Stimulated activated CD4-positive, alpha-beta T cell treated with anti-CD3 and anti-CD28 coated beads, Interleukin-1b, Interleukin-23, amount 100 ng/mL, for 4 hours (primary cell): ENCODE measurements at places on chromosomes 16 and 17.

GRCh38 chr17:83186226-83186625 lies 106.8 kb downstream of the METRNL start:
- no peak for DNase-seq

- no peak for DNase-seq
These were observed 16.5 kb downstream of the CNTNAP1 start for GRCh38 chr17:42698736-42699414.

DNA sequence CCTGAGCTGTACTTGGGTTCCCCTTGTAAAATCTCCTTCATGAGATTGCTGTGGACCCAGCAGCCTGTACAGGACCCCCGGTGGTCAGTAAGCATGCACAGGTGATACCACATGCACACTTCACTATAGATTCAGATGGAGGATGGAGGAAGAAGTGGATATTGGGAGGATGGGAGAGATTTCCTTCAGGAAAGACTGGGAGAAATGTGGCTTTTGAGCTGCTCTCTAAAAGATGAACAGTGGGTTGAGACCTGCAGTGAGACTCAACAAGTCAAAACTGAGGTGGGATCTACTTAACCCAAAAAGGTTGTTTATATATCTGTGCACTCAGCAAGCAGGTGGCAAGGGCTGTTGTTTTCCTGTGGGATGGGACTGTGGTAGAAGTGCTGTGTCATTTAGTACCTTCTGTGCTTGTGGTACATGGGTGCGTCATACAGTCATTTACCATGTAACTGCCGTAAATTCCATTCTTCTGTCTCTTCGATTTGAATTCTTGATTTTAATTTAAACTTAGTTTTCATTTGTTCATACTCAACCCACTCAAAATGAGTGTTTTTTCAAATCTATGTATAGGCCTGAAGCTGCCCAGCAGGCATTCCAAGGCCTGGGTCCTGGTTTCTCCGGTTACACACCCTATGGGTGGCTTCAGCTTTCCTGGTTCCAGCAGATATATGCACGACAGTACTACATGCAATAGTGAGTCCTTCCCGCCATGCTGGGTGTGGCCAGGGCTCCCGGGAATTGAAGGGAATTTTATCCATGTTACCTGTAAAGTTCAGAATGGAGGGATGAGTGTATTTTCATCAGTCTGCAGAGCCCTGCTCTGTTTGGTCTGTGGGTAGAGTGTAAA lies 6.9 kb downstream of the HERPUD1 start:
- DNase-seq, result no peak

DNA sequence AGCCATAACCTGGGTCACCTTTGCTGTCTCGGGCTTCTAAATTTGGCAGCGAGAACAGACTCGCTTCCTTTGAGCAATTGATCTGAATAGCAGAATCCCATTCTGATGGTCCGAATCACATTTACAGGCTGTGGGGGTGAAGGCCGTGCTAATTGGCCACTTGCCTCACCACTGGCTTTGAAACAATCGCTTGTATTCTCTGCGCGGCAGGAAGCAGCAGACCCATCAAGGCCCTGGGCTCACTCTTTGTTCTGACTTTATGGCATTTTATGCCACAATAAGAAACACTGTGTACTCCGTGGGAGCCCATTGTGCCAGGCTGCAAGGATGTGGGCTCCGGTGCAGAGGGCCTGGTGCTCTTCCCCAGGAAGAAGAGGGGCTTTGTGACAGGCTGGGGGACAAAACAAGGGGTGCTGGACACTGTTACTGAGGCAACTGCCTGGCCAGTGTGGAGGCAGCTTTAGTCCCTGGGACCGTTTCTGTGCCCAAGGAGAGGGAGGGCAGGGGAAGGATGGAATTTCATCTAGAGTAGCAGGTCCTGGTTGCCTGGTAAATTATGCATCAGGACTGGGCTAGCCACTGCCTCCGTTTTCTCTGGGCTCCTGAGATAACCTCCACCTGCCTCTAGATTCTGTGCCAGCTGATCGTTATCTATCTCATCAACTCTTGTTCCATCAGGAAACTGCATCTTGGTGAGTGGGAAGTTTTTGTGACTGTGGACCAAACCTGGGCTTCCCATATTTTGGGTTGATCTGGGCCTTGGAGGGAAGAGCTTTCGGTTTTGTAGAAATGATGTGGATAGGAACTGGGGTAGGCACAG lies 78.5 kb downstream of the MRC2 start:
- no peak for DNase-seq

DNA sequence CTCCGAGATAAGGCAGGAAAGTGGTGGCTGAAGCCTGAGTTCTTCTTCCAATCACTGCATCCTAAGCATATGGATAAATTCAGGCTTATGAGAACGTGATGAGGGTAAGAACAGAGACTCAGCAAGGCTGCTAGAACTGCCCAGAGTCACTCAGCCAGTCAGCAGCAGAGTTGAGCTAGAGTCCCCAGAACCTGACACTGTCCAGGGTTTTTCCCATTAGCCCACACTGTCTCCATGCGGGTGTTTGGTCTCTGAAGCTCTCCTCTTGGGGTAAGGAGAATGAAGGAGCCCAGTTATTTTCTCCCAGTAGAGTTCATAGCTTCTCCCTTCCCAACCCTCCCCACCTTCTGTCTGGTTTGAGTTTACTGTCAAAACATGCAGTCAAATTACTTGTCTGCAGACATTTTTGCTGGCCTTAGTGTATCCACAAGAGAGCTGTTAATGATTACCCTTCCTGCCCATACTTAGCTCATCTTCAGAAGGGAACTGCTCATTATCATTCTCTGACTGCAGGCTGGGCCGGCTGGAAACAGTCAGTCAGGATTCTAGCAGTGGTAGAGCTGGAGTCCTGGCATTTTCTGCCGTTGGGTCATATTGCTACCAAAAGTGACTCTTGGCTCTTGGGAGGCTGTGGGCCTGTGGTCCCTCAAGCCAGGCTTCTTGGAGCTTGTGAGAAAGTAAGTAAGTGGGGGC lies 460.0 kb downstream of the HS3ST3B1 start:
- DNase-seq, result no peak

- no peak for DNase-seq
These were observed 3.3 kb downstream of the CISD3 start for GRCh38 chr17:38733282-38733981.

GRCh38 chr17:7590743-7591142 lies 849 bp upstream of the SOX15 start:
- DNase-seq, result no peak

- no peak for DNase-seq
These were observed 67.8 kb upstream of the SOX9 start for GRCh38 chr17:72053036-72053435.

DNA sequence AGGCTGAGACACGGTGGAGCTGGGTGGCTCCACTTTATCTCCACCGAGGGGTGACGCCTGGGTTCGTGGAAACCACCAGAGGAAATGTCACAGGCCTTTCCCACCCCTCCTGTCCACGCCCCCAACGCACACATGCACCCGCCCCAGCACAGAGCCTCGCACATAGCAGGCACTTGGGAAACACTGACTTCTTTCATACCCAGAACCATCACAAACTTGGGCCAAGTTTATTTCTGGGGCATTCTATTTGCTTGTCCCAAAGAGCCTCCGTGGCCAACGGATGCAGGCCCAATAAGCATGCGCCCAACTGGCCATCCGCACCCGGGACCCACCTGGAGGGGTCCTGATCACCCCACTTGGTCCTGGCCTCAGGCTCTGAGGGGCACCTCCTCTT lies 3.3 kb downstream of the BCAR1 start:
- no peak for DNase-seq

- no peak for DNase-seq
These were observed 40.5 kb upstream of the HS3ST3A1 start for GRCh38 chr17:13642188-13642587.

- no peak for DNase-seq
These were observed 130.0 kb downstream of the CYB561 start for GRCh38 chr17:63316100-63316499.

GRCh38 chr17:13490427-13490826 lies 111.3 kb downstream of the HS3ST3A1 start:
- DNase-seq, result no peak

DNA sequence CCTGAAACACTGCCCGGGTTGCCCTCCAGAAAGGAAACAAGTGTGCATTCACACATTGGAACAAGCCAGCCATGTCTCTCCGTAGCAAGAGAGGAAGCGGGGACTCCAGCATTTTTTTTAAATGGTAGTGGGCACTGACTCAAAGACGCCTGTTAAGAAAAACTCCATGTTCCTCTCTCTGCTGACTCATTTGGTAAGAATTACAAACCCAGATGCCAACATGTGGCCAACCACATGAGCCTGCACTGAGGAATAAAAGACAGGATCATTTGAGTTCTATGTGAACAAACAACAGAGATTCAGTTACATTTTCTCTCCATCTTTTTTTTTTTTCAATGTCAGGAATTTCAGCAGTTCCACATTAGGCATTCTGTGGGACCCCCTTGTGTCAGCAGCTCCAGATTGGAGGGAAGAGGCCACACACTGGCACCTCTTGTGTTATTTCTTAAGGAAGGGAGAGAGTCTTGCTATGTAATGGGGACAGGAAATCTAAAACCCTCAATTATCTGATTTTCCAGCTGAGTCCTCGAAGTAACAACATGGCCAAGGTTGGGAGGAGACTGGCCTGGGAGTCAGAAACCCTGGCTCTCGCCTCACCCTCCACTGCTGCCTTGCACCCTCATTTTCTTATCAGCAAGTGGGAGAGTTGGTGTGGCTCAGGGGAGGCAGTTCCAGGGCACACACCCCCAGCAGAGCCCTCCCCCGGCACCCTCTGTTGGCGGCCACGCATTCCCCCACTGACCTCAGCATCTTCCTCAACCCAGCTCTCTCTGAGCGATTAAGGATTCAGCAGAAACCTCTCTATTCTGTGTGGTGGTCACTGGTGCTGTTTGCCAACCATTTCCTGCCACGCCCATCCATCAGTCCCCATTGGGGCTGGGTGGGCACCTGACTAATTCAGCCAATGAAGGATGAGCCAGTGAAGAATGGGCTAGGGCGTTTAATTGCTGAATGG lies 173.0 kb downstream of the FOXL1 start:
- no peak for DNase-seq

- no peak for DNase-seq
These were observed 19.3 kb downstream of the ITGAL start for GRCh38 chr16:30491744-30492308.

- peak; percentile 49 for DNase-seq
These were observed 28.7 kb downstream of the ACSF3 start for GRCh38 chr16:89122322-89122851.

- DNase-seq, result no peak
These were observed 66.6 kb upstream of the CHMP6 start for GRCh38 chr17:80924807-80925610.

GRCh38 chr16:78549366-78549765 lies 449.9 kb downstream of the WWOX start:
- no peak for DNase-seq

DNA sequence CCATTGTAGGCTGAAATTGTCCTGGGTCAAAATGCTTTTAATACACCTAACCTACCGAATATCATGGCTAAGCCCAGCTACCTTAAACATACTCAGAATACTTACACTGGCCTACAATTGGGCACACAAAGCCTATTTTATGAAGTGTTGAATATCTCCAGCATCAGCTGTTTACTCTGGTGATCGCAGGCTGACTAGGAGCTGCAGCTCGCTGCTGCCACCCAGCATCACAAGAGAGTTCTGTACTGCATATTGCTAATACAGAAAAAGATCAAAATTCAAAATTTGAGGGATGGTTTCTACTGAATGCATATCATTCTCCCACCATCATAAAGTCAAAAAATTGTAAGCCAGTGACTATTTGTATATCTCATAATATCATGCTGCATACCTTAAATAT lies 55.3 kb downstream of the ULK2 start:
- DNase-seq, result no peak

DNA sequence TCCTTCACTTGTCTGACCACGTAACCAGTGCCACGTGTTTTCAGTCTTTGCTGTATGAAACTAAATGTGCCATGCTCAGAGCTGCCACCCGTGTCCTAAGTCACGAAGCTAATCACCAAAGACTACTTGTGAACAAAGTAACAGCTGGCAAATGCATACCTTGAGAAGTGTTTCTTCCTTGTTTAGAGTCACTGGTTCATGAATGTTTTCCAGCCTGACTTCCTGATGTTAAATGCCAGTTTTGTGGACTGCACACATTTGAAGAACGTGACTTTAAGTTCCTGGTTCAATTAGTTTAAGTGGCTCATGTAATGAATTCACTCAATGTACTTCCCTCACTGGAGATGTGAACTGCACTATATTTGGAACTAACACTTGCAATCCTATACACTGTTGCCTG lies 19.9 kb upstream of the KPNB1 start:
- DNase-seq, result no peak

DNA sequence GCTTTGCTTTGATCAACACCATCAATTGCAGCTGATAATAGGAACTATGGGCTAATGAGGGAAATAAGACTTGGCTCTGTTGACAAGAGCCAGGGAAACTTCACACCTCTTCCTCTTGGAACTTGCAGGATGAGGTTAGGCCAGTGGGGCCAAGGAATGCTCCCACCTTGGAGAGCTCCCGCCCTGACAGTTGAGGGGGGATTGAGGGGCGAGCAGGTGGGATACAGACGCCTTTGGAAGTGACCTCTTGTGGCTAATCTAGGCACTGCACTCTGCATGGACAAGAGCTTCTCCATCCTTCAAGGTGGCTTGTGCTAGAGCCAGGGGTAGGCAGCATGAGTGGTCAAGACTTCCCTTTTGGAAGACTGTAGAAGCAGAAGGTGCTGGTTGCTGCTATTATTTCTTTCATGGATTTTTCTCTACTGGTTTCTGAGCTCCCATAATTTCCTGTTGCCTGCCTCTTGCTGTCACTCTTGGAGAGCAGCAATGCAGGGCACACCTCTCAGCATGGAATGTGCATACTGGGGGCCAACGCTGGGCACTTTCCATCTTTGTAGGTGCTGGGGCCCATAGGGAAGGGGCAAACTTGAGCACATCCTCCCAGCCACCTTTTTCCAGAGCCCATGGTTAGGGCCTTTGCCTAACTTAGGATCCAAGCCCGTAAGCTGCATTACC lies 2.3 kb upstream of the PHF12 start:
- DNase-seq, result peak; percentile 15

GRCh38 chr16:22318690-22319358 lies 21.6 kb downstream of the POLR3E start:
- DNase-seq, result peak; percentile 37
